EL (cell line): ENCODE measurements at places on chromosomes 11 and 22.

- peak; percentile 91 for DNase-seq
Measured at GRCh38 chr22:37345863-37346504, 63.7 kb downstream of the CYTH4 start.

DNA sequence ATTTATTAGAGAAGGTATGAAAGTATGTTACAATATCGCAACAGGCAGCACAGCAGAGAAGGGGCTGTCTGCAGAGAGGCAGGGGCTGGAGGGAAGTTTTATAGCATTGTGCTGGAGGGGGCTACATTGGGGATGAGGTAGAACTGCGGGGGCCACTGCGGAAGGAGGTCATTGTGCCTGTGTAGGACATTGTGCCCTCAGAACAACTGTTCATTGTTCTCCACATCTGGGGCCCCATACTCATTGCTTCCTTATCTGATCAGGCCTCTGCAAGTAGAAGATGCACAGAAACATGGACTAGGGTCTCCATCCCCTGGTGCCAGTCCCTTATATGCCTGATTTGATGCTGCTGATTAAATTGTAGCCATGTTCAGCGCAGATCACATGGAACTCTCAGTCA, 12.1 kb downstream of the NADSYN1 start:
- DNase-seq = no peak

DNA sequence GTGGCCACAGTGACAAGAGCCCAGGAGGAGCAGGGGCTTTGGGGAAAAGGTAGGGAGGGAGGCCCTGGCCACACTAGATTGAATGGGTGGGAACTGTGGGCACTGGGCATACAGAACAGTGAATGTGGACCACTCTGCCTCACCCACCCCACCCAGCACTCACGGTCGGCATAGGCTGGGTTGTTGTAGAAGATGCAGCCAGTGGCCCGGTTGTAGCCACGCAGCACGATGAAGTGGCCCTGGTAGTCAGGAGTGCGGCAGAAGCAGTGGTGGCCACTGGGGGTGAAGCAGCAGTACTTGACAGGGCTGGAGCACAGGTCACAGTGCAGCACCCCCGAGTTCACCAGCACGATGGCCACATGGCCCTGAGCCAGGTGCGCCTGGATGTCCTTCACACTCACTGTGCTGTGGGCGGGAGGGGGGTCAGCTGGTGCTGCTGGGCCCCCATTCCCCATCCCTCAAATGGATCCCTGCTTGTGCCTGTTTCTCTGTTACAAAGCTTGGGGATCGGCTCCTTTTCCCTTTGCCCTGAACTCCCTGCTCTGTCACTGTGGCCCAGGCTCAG, 11.2 kb downstream of the GUCD1 start:
- DNase-seq = no peak

DNA sequence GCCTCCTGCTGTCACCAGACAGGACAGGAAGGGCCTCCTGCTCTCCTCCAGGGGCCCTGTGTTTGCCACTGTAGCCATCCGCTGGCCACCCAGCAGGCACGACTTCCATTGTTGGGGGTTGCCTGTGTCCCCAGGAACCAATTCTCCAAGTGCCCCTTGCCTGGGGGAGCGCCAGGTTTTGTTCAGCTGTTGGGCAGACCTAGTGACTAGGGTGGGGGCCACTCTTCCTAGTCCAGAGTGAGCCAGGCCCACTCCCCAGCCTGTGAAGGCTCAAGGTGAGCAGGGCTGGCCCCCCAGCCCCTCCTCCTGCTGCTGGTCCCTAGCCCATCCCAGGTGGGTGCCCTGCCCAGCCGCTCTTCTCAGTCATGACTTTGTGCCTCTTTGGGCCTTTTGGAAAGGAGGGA, 30.9 kb downstream of the OSBPL5 start:
- no peak for DNase-seq

DNA sequence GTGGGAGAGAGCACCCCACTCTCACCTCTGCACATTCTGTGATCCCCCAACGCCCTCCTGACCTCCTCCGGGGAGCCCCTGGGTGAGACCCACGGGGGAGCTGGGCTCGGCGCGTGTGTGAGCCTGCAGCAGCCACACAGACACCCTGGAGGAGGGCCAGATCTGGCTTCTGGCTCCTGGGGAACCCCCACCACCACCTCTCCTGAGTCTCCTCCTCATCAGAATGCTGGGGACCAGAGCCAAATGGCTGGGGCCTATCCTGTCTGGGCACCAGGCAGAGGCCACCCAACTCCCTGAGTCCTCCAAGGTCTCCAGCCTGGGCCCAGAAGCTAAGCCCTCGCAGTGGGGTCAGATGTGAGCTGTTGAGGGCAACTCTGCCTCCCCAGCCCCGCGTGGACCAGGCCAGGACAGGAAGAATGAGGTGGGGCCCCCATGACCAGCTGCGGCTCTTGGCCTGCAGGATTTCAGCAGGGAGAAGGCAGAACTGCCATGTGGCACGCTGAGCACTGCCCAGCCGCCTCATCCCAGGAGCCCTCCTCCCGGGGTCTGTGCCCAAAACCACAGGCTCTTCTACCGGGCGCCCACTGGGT, 5.5 kb upstream of the PIM3 start:
- DNase-seq = no peak

DNA sequence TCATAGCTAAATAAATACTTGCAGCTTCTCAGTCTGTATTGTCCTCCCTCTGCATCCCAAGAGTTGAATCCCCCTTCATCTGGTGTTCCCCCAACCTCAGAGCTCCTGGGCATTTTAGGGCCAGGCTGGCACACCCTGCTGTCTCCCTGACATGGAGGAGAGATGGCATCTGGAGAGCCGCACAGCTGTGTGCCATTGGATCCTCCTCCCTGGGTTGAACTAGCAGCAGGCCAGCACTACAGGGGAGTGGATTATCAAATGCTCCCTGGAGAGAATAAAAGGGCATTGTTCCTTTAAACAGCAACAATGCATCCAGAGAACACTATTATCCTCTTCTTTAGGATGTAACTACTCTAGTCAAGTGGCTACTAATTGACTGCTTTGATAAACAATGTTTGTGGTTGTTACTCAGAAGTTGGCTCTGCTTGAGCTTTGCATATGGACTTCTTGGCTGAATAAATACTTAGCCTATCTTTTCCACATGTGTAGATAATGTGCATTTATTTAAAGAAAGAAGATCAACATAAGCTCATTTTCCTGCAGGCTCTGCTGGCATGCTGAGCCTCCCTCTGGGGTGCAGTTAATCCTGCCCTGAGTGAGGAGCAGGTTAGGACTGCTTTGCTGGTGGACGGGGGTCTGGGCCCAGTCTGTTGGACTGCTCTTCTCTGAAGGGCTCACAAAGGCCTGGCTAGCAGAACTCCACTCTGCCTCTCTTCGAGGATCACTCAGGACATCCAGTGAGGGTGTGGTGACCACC, 897.2 kb downstream of the TBC1D22A start:
- no peak for DNase-seq

DNA sequence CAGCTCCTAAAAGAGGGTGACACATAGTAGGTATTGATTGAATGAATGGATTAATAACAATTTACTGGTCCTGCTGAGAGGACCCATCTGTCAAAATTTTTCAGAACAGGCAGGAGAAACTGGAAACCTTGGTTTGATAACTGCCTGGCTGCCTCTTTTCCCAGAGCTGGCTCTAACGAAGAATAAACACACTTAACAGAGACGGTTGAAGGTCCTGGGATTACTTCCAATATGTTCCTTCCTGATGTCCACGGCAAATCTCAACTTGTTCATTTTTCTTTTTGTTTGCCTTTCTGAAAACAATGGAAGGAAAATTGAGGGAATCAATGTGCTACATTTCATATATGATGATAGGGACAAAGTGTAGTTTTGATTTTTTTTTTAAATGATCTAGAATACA, 76.5 kb upstream of the SYT13 start:
- no peak for DNase-seq

DNA sequence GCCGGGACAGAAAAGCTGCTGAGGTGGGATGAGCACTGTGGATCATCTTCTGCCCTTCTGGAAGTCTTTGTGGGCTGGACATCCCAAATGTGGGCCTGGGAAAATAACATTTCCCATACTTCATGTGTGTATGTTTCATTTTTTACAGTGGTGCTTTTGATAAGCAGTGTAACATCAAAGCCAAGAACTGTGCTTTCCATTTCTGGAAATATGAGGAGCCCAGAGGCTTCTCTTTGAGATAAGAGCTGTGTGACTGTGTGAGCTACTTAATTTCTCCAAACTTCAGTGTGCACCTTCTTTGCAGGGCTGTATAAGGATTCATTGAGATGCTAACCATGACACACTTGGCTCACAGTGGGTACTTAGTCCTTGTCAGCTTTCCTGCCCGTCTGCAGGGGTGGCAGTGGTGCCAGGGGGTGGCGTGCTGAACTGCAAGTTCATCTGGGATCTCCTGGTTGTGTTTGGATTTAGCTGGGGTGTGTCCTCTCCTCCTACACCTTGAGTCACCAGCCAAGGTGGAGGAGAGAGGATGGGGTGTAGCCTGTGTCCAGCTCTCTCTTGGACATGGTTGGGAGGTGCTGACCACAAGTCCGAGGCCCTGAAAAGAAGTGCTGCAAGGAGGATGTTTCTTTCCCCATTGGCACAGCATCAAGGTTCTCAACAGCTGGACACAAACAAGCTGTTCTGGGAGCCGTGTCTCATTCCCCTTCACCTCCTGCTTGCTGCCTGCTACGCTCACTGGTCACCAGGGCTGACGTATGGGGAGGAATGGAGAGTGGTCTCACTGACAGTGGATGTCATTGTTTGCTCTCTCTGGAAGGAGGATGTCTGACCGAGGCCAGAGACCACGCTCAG, 139.4 kb downstream of the TEAD1 start:
- DNase-seq = peak; percentile 72

- DNase-seq = peak; percentile 55
Measured at GRCh38 chr22:27637604-27638003, 164.0 kb downstream of the MN1 start.

GRCh38 chr11:57567515-57568329, at the start of gene UBE2L6:
TSS of gene UBE2L6 (minus strand) at chr11:57567672. CDS start at chr11:57567611, 61 bp downstream.
- DNase-seq = peak; percentile 55

DNA sequence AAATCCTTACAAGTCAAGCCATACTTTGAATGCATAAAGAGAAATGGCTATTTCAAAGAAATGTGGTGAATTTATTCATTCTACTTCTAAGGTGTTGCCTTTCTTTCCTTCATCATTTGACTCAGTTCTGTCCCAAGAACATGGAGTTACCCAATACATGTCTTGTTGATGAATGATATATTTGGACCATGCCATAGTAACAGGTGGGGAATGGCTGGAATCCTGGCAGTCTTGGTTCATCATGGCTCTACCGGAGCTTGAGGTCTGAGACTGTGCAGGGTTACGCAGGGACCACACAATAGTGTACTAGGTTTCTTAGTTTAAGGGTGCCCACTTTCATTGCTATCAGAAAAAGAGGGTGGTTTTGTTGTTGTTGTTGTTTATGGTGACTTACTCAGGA, 40.3 kb upstream of the MPEG1 start:
- DNase-seq = no peak

- DNase-seq = peak; percentile 54
Measured at GRCh38 chr11:8721609-8722500, 39.3 kb downstream of the RPL27A start.

DNA sequence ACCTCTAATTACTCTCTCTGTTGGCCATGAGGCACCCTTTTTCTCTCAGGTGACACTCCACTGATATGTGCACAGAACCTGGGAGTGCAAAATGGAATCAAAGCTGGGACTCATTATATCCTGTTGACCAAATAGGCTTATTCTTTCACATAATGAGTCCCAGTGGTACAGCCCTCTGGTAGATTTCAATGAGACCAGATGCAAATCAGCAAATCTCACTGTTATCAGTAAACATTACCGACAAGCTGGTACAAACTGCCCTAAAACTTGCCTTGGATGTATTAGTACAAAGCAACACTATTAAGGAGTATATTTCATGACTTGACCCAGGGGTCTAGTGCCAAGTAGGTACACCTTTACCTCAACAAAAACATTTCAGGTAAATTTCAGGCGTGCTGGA, 128.3 kb downstream of the DDX10 start:
- DNase-seq = no peak

GRCh38 chr11:34825315-34825669, 90.9 kb downstream of the APIP start:
- no peak for DNase-seq

DNA sequence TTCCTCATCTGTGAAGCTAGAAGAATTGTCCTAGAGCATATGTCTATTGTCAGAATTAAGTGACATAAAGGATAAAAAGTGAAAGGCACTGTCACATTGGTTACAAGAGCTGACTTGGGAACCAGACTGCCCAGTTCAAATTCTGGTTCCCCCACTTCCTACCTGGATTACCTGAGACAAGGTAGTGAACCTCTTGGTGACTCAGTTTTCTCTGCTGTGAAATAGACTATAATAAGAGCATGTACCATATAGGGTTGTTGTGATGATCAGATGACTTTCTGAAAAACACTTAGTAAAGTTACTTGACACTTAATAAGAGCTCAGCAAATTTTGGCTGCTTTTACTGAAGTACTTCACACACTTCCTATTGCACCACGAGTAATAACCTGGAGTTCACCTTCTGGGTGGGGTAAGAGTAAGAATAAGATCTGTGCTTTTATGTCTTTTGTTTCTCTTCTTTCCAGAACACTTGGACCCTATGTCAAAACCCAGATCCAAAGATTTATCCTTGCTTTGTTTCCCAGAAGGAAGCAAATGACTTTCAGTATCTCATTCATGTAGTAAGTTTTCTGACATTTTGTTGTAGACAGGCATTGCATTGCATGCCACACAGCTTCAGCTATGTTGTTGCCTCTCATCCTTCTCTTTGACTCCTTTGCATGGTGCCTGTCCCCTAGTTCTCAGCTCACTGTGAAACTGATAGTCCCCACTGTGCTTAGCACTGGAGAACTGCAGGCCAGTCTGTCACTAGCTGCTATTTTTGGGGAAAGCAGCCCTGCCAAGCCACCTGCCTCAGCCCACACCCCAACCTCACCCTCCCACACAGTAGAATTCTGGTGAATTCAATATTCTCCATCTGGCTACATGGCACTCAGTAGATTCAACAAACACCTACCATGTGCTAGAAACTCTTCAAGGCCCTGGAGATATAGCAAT, 121.8 kb upstream of the POU2AF2 start:
- DNase-seq = no peak

- DNase-seq = no peak
Measured at GRCh38 chr11:31798554-31799434, 12.3 kb downstream of the PAX6 start.

GRCh38 chr11:6327806-6328205, 7.5 kb upstream of the CAVIN3 start:
- DNase-seq = no peak

DNA sequence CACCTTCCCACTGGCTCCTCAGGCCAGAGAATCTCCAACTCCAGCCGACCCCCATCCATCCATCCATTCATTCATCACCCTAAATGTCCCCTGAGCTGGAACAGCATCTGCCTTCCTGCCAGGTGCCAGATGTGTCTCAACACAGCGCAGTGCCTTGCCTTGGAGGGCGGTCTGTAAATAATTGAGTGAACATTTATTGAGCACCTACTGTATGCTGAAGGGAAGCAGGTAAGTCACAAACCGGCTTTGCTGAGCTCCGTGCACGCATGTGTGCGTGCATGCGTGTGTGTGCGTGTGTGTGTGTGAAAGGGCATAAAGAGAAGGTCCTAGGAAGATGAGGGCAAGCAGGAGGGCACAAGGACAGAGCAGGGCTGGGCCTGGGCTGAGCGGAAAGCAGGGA, 10.2 kb downstream of the KCNJ4 start:
- DNase-seq = no peak

- peak; percentile 11 for DNase-seq
Measured at GRCh38 chr22:30866811-30867271, 101.7 kb downstream of the MORC2 start.
